ENCODE measurements at places on chromosomes 12 and 14. TPM values are rescaled to one million over a fixed set of nuclear protein-coding genes. Genes with fewer than 3 reads are reported as not detected.

The CD4 gene
- total RNA-seq, result 227 TPM

GRCh38 chr12:114412825-114413749, 7.1 kb upstream of the TBX5 start:
- no peak overlapping the region for H3K4me3 ChIP-seq
- H3K27ac ChIP-seq, result no peak overlapping the region
- peaks cover 3% of the 10 kb centered on the region for H3K4me1 ChIP-seq
- no peak for DNase-seq

DNA sequence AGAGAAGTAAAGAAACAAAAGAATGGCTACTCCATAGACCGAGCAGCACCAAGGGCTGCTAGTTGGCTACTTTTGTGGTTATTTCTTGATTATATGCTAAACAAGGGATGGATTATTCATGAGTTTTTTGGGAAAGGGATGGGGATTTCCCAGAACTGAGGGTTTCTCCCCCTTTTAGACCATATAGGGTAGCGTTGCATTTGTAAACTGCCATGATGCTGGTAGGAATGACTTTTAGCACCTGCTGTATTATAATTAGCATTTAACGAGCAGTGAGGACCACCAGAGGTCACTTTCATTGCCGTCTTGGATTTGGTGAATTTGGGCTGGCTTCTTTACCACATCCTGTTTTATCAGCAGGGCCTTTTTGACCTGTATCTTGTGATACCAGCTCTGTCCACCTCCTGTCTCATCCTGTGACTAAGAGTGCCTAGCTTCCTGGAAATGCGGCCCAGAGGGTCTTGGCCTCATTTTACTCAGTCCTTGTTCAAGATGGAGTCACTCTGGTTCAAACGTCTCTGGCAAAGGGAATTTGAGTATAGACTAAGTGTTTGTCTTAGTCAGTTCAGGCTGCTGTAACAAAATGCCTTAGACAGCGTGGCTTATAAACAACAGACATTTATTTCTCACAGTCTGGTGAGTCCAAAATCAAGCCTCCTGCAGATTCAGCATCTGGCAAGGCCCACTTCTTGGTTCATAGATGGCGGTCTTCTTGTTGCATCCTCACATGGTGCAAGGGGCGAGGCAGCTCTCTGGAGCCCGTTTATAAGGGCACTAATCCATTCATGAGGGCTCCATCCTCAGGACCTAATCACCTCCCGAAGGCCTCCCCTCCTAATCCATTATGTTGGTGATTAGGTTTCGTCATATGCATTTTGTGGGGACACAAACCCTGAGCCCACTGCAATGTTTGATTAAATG, 348.3 kb upstream of the SFSWAP start:
- no peak overlapping the region for H3K4me3 ChIP-seq
- no peaks in the 10 kb centered on the region for H3K36me3 ChIP-seq
- peaks cover 12% of the 10 kb centered on the region for H3K27me3 ChIP-seq
- H3K27ac ChIP-seq, result no peak overlapping the region
- no peak for DNase-seq
- H3K4me1 ChIP-seq, result no peaks in the 10 kb centered on the region

DNA sequence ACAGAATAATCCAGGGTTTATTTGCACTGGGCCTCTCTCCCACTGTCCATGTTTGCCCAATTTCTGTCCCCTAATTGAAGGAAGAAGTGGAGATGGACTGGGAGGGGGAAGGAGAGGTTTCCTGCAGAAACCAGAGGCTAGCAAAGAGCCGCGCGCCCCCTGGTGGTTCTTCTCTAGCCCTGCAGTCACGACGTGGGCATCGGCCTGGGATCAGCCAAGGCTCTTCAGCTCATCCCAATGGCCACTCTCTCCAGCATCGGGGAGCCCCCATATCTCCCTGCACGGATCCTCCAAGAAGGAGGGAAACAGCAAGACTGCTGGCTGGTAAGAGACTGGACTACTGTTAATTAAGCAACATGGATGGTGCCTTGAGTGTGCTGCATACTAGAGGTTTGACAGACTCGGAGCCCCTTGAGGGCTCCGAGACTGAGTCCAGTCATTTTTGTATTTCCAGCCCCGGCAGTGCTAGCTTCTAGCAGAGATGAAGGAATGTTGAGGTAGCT, 18.7 kb downstream of the ZBTB39 start:
- H3K4me1 ChIP-seq, result peaks cover 19% of the 10 kb centered on the region
- peaks cover 13% of the 10 kb centered on the region for H3K27me3 ChIP-seq
- peak; percentile 73 for DNase-seq
- H3K27ac ChIP-seq, result no peak overlapping the region
- H3K4me3 ChIP-seq, result no peak overlapping the region

DNA sequence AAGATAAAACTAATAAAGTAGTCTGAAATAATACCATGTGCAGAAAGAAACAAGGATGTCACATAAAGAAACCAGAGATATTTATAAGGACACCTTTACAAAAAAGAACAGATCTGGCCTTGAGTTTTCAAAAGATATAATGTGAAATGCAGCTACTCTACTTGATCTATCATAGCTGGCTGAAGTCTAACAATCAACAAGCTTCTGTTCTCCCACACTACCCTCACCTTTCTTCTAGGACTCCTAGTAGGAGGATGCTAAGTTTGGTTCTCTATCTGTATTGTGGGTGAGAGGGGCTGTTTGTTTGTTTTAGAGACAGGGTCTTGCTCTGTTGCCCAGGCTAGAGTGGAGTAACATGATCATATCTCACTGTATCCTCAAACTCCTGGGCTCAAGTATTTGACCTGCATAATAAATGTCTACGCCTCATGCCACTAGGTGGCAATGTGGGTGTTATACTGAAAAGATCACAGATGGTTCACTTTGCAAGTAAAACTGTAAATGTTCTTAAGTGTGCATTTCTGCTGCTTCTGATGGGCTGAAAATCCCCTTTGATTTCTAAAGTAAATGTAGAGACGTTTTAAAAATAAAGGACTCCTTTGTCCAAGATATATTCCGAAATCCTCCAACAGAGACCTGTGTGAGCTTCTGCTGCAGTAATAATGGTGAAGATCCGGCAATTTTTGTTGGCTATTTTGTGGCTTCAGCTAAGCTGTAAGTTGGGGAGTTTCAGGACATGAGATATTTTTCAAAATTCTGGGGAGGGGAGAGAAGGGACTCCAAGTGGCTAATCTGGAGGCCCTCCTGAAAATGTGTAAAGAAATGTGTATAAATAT, 269.3 kb downstream of the DAD1 start:
- H3K4me1 ChIP-seq, result no peaks in the 10 kb centered on the region
- H3K27me3 ChIP-seq, result no peaks in the 10 kb centered on the region
- H3K27ac ChIP-seq, result peak overlapping the region; percentile 64
- peak; percentile 14 for DNase-seq
- peak overlapping the region; percentile 68 for H3K4me3 ChIP-seq

- peaks cover 10% of the 10 kb centered on the region for H3K4me1 ChIP-seq
- peak; percentile 17 for DNase-seq
- H3K4me3 ChIP-seq, result peak overlapping the region; percentile 27
- H3K27ac ChIP-seq, result peak overlapping the region; percentile 57
- no peaks in the 10 kb centered on the region for H3K36me3 ChIP-seq
- no peaks in the 10 kb centered on the region for H3K27me3 ChIP-seq
Observed at GRCh38 chr14:22231018-22231417, 358.0 kb downstream of the DAD1 start.

- no peaks in the 10 kb centered on the region for H3K27me3 ChIP-seq
- H3K36me3 ChIP-seq, result no peaks in the 10 kb centered on the region
- no peak for DNase-seq
- no peak overlapping the region for H3K4me3 ChIP-seq
Observed at GRCh38 chr14:79270361-79270760, 940.9 kb downstream of the DIO2 start.

The KLRF1 gene
- 0.20 TPM for total RNA-seq

The CLEC9A gene
- not detected for total RNA-seq

The LALBA gene
- not detected for total RNA-seq

All from activated CD4-positive, alpha-beta T cell treated with anti-CD3 and anti-CD28 coated beads, Interleukin-2, amount 10 ng/mL, durations not matched to agents 7 days and 5 days (primary cell).